Activated CD4-positive, alpha-beta T cell treated with anti-CD3 and anti-CD28 coated beads for 4 hours (primary cell): ENCODE measurements at places on chromosomes 16 and 17.

DNA sequence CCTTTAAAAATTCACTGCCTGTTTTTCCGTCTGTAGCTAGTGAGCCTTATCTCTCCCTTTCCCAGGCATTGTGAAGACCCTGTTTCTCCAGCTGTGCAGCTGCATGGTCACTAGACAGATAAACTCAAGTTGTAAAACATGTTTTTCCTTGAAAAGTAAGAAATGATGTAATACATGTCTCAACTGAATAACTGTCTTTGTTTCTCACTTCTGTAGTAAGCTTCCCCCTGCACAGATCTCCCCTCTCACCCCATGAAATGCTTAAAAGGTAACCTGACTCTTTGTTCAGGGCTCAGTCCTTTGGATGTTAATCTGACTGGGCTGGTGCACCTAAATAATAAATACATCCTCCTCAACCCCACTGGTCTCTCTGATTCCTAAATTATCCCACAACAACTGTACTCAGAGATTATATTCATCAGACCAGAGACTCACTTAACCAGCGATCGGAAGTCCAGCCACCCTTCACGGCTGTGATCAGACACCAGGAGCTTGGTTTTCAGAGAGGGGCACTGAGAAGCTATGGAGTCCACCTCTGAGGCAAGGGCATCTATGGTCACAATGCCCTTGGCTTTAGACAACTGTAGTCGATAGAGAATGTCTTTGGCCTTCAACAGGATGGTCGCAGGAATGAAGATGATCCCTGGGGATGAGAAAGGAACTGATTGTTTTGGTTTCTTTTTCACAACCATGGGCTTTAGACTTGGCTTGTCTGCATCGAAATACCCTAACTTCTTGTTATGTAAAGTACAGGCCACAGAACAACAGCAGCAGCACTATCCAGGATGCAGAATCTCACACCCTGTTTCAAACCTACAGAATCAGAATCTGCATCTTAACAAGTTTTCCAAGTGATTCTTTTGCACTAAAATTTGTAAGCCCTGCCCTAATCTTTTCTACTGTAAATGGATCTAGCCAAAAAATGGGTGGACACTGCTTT, 15.4 kb downstream of the ACSM1 start:
- DNase-seq = no peak

- no peak for DNase-seq
These were observed 117.4 kb downstream of the PHKB start for GRCh38 chr16:47578573-47578972.

GRCh38 chr16:55263271-55264250, 60.4 kb upstream of the IRX6 start:
- DNase-seq = no peak

- DNase-seq = no peak
These were observed 99.1 kb downstream of the MYH11 start for GRCh38 chr16:15757630-15758251.

DNA sequence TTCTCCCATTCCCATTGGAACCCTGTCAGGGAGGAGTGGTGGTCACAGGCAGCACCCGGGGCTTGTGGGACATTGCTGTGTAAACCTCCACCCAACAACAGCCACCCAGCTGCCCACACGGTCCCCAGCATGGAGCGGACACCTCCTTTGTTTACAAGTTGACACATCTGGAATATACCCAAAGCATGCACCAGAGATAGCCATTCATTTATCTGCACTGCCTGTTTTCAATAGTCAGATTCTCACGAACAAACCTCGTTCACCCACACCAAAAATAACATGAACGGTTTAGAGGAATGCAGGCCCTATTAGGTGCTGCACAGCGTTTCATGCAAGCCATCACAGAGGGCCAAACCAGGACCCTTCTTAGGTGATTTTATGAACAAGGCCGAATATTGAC, 244.8 kb downstream of the FOXL1 start:
- no peak for DNase-seq

GRCh38 chr17:9676820-9677310, 31.5 kb downstream of the USP43 start:
- no peak for DNase-seq

DNA sequence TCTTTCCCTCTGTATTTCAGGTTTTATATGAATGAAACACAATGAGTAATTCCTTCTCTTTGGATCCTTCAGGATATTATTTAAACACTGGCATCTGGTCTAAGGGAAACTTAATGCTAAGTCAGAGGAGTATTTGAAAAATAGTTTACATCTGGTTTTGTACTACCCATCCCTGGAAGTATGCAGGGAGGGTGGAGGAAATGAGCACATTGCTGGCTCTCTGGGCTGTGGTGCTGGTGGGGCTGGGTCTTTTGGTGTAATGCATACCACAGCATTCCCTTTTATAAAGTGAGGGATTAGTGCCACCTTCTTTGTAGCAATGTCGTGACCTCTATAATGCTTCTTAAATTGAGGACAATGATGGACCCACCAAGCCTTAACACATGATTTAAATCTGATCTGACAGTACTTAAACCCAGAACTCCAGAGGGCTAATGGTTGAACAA, 105.5 kb upstream of the AXIN2 start:
- no peak for DNase-seq

- no peak for DNase-seq
These were observed 2.3 kb downstream of the BEAN1 start for GRCh38 chr16:66429290-66429962.

DNA sequence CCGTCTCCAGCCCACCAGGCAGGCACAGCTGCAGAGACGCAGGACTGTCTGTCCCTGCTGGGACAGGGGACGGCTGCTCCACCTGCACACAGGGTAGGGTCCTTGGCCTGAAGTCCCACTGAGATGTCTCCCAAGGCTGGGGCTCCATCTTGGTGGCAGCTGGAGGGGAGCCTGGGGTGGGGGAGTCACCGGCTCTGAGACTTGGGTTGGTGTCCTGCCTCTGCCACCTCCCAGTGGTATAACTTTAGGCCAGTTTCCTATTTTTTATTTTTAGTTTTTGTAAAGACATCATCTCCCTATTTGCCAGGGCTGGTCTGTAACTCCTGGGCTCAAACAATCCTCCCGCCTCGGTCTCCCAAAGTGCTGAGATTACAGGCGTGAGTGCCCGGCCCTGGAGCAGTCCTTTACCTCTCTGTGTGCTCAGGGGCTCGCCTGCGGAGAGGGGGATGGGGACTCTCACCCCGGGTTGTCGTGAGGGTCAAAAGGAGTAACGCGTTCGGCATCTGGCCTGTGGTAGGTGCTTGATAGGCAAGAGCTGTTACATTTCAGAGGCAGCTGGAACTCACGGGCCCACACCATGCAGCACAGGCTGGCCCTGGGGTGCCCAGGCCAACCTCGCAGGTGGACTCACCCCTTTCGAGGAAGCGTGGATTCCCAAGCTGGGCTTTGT, 46.6 kb upstream of the DOC2B start:
- no peak for DNase-seq

DNA sequence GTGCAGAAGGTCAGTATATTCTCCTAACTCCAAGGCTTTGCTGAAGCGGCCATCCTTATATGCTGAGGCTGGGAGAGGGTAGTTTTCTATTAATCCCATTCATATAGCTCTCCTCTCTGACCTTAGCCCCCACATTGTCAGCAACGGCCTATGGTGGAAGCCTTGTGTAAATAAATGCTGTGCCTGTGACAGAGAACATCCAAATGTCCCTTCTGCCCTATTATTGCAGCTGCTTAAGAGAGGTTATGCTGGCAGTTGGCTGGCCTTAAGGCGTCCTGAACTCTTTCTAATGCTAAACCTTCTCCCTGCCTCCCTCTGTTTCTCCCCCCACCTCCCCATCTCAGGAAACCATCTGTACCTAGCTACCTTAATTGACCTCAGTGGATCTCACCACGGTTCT, 53.6 kb downstream of the ARHGAP44 start:
- DNase-seq = no peak
